Lower leg skin (tissue), 4 donors: ENCODE measurements at places on chromosomes 2 and 18. TPM values are rescaled to one million over a fixed set of nuclear protein-coding genes. Genes with fewer than 3 reads are reported as not detected.
A peak's percentile ranks its signal among the peaks of the same experiment; 100 is the strongest.

GRCh38 chr2:103785432-103785831 lies 1023.6 kb downstream of the TMEM182 start:
- DNase-seq: no peak

GRCh38 chr2:179048099-179048498 lies 1.8 kb downstream of the CCDC141 start:
- no peak for DNase-seq

DNA sequence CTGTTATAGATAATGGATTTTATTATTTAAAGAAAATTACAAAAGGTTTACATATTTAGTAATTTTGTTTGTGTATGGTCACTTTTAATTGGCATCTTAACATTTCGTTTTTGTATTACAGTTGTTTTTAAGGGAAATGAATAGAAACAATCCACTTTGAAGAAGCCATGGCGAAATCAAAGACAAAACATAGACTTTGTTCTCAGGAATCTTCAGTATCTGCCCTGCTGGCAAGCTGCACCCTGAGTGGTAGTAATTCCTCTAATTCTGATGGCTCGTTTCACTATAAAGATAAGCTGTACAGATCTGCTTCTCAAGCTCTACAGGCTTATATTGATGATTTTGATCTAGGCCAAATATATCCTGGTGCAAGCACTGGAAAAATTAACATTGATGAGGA lies 2.7 kb downstream of the C18orf54 start:
- no peak for DNase-seq

GRCh38 chr2:70019096-70019495 lies 57.7 kb upstream of the ASPRV1 start:
- DNase-seq: no peak

DNA sequence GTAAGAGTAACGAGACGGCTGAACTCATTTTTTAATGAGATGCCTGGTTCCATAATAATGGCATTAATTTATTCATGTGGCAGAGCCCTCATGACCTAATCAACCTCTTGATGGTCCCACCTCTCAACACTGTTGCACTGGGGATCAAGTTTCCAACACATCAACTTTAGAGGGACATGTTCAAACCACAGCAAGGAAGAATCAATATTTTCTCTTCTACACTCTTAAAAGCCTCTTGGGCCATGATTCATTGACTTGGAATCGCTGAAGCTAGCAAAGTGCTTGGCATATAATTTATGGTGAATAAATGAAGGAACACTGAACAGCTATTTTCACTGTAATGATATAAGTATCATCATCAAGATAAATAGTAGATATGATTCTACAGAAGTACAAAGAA lies 333.0 kb downstream of the TNS1 start:
- DNase-seq: no peak

DNA sequence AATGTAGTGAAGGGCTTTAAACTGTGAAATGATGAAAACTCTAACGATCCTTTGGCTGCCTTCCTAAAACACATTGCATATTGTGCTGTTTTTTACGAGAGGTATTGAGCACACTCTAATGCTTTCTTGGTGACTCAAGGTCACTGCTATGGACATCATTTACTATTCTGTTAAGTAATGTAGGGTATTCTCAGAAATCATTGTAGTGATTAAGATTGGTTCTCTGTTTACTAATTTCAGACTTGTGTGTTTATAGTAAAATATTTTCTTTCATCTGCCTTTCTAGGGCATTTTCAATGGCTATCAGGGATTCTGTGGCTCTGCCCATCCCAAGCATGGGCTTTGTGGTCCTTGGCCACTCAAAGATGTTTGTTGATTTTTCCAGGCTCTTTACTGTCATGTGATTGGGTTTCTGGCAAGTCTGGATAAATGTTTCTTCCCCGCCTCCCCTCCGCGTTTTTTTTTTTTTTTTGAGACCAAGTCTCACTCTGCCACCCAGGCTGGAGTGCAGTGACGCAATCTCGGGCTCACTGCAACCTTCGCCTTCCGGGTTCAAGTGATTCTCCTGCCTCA lies 29.3 kb downstream of the UBE2F start:
- no peak for DNase-seq

DNA sequence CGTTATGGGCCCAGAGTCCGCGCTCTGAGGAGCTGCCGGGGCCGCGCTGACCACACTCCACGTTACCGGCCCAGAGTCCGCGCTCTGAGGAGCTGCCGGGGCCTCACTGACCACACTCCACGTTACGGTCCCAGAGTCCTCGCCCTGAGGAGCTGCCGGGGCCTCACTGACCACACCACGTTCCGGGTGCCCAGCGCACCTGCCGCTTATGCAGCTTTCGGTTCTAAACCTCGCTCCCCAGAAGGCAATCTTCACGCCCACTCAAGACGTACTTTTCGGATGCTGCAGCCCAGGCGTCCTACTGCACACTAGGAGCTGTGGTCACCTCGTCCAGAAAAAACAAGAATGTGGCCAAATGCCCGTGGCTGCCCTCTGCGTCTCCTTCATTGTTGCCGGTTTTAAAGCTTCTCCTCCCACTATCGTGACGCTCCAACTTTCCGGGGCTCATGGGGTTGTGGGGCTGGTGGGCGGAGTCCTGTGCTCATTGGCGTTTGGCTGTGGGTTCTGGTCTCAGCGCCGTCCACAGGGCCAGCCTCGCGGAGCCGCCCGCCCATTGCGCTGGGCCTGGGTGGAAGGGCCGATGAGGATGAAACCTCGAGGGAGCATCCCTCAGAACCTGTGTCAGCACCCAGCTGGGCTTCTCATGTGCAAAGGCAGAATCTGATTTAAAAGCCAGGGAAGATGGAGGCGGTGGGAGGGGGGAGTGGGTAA lies 11.9 kb downstream of the KCNG2 start:
- no peak for DNase-seq

DNA sequence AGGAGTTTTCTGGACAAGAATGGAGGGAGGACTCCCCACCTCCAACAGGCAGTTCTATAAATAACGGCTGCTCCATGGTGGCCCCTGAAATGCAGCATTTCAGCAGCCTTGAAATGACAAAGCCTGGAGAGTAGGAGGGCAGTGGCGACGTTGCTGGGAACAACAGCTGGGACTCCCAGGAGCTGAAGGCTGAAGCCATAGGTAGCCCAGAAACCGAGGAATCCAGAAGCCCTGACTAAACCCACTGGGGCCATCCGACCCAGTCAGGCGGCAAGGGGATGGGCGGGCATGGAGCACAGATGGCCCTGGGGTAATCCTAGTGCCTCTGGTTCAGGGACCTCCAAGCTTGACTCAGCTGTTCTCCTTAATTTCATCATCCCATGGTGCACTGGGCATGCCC lies 9.0 kb downstream of the PRKAG3 start:
- DNase-seq: no peak

DNA sequence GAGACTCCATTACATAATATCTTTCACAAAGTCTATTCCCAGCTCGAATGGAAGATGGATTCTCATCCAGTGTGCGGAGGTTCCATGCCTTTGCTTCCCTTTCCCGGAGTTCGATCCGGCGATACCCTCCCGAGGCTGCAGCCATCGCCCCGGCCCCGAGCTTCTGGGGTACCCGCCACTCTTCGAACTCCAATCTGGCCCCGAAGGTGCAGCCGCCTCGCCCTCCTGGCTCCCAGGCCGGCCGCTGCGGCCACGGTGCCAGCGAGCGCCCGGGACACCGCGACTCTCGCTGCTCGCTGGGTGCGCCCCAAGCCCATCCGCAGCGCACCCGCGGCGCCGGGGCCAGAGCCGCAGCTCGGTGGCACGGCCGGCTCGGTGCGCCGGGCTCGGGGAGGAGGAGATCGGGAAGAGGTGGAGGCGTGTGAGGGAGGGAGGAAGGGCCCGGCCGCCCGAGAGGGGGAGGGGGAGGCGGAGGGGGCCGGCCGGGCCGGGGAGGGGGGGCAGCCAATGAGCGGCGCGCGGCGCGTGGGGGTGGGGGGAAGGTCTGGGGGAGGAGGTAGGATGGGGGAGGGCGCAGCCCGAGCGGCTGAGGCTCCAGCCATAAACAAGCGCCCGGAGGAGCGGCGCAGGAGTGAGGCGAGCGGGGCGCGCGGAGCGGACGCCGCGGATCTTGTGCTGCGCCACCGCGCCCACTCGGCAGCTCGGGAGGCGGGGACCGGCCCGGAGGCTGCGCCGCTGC lies at the start of gene CRIM1:
Gene CRIM1 (plus strand): TSS at position 628 of the 739 bp plus-strand sequence. CDS start 515 bp downstream, outside the sequence.
- DNase-seq: peak; percentile 97

Gene SRD5A2
- not detected for total RNA-seq

Gene TCF23
- not detected for total RNA-seq

Gene XDH
- 1.2 TPM for total RNA-seq

Gene SLC9A4
- 2.7 TPM for total RNA-seq

Gene IL1F10
- total RNA-seq: 19.3 TPM
